ENCODE measurements at places on chromosomes 2 and 18. TPM values are rescaled to one million over a fixed set of nuclear protein-coding genes. Genes with fewer than 3 reads are reported as not detected.

DNA sequence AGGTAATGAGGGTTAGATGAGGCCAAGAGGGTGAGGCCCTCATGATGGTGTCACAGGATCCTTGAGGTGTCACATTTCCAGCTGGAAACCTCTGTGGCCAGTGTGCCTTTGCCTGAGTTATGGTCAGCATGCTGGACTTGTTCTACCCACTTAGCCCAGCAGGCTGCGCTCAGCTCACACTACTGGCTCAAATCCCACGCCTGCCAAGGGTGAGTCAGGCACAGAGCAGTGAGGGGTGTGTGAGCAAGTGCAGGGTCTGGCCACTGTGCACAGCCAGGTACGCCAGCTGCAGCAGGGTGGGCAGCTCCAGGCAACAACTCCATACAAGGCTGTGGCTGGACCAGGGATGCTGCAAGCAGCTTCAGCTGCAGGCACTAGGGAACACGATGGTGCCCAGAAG lies 616.6 kb upstream of the FSHR start:
- peak; percentile 37 for DNase-seq

GRCh38 chr18:37430357-37431076 lies 135.1 kb downstream of the CELF4 start:
- DNase-seq, result no peak

- DNase-seq, result no peak
Observed at GRCh38 chr2:8015848-8016600, 665.8 kb upstream of the ID2 start.

DNA sequence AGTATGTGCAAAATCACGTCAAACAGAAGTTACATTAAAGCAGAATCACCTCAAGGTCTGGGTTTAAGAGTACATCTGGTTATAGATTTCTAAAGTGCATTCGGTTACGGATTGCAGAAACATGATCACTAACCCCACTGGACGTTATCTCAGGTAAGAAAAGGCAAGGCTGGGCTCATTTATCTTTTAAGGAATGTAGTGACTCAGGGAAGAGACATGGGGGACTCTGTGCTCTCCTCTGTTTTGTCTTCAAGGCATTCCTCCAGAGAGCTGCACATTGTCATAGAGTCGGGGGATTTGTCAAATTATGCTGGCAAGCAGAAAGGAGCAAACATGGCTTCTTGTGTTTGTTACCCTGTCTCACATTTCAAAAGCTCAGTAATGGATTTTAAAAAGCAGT lies 14.3 kb downstream of the WDSUB1 start:
- DNase-seq, result no peak

GRCh38 chr18:55419132-55419946 lies 168.7 kb downstream of the TCF4 start:
- no peak for DNase-seq

LYG1 gene
- not detected for total RNA-seq

BUB1 gene
- total RNA-seq, result 2.2 TPM

G6PC2 gene
- total RNA-seq, result not detected

SP140 gene
- 4.3 TPM for total RNA-seq

FAM110C gene
- total RNA-seq, result 31.4 TPM

FLACC1 gene
- total RNA-seq, result 0.45 TPM
